ENCODE measurements at places on chromosomes 1 and 21. TPM values are rescaled to one million over a fixed set of nuclear protein-coding genes. Genes with fewer than 3 reads are reported as not detected.

Gene LCE3E
- not detected for total RNA-seq

Gene SCCPDH
- 42.1 TPM for total RNA-seq

Gene MX2
- 9.5 TPM for total RNA-seq

Gene TAL1
- total RNA-seq, result not detected

Gene RGL1
- 1.6 TPM for total RNA-seq

Gene CLIC4
- total RNA-seq, result 20.7 TPM

Gene NTMT2
- not detected for total RNA-seq

Gene FMOD
- total RNA-seq, result 1.7 TPM

Gene SPRR2F
- not detected for total RNA-seq

Gene UBR4
- total RNA-seq, result 119 TPM

Gene SOX13
- total RNA-seq, result 2.0 TPM

Gene HMGB4
- not detected for total RNA-seq

Gene FNDC10
- total RNA-seq, result 3.2 TPM

Gene SLC44A5
- total RNA-seq, result 0.23 TPM

Gene OR2L3
- not detected for total RNA-seq

Gene C1orf53
- 1.5 TPM for total RNA-seq

Data from activated CD8-positive, alpha-beta memory T cell treated with anti-CD3 and anti-CD28 coated beads for 36 hours (primary cell).